Parietal lobe (tissue), 2 donors: ENCODE measurements at places on chromosomes 4 and X. TPM values are rescaled to one million over a fixed set of nuclear protein-coding genes. Genes with fewer than 3 reads are reported as not detected.

Gene GBA3
- not detected for total RNA-seq

Gene BST1
- 0.94 TPM for total RNA-seq

Gene KLHL2
- 62.3 TPM for total RNA-seq

Gene IQCM
- total RNA-seq, result not detected

Gene RASL11B
- 20.3 TPM for total RNA-seq

Gene STOX2
- total RNA-seq, result 48.5 TPM

Gene CYLC1
- total RNA-seq, result not detected

Gene SMIM10L2A
- total RNA-seq, result 9.7 TPM

Gene NDUFA1
- 19.7 TPM for total RNA-seq
